ENCODE measurements at places on chromosomes 11 and 22.

DNA sequence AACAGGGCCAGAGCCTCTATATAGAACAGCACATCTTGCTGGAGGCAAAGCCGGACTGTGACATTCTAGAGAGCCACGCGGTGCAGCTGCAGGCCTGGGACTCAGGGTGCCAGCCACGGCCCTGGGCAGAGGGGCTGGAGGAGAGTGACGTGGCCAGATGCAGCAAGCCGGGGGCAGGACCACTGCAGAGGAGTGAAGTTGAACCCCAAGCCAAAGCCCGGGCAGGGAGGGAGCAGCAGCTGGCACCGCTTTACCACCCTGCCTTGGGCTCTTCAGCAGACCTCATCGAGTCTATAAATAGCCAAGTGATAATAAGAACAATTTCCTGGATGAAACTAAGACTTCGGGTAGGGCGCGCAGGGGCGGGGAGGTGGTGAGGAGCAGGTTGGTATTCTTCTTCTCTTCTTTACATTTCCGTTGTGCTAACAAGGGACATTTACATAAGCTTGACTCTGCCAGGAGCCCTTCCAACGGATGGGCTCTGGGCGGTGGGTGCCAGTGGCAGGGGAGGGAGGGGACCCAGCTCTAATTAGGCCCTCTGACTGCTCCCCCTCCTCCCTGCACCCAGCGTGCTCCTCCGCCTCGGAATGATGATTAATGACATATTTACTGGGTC lies 110.2 kb downstream of the ST3GAL4 start:
- no peak for DNase-seq

DNA sequence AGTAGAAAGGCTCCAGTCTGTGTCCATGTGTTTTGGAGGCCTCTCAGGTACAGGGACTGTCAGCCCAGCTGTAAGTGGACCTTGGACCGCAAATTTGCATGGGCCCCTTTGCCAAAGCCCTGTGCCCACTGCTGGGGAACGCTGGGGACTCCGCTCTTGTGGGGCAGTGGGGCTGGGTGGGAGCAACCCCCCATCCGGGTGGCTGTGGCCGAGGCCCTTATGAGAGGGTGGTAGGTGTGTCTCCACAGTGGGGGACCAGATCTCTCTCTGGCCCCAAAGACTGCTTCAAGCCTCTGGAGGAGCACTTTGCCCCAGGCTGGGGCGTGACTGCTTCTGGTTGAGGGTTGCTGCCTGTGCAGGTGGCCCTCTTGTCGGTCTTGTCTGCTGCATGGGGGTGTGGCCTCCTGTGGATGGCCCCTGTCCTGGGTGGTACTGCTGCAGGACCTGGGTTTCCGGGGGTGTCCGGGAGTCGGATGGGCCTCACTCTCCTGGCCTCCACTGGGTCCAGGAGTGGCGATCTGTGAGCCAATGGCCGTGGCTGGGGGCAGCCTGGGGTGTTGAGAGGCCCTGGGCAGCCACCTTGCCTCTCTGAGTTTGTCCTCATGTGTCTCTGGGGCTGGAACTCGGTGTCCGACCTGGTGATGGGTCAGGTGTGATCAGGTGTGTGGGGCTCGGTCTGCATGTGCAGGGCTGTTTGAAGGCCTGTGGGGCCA lies 15.9 kb downstream of the KCNQ1 start:
- DNase-seq = no peak

GRCh38 chr11:72002841-72003775 lies 4.4 kb downstream of the IL18BP start:
- no peak for DNase-seq

DNA sequence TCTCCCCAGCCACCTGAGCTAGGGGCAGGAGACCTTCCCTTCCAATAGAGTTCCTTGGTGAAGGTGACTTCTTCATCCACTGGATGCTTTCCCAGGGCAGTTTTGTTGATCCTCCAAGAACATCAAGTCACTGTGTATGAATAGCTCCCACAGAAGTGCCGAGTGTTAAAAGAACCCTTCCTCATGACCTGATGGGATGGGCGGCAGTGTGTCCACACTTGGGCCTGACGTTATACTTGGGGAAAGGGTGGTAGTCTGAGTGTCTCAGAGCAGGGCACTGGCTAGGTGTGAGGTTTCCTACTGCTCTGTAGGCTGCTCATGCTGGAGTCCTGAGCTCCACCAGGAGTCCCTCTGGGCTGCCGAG lies 7.6 kb upstream of the LYVE1 start:
- no peak for DNase-seq

DNA sequence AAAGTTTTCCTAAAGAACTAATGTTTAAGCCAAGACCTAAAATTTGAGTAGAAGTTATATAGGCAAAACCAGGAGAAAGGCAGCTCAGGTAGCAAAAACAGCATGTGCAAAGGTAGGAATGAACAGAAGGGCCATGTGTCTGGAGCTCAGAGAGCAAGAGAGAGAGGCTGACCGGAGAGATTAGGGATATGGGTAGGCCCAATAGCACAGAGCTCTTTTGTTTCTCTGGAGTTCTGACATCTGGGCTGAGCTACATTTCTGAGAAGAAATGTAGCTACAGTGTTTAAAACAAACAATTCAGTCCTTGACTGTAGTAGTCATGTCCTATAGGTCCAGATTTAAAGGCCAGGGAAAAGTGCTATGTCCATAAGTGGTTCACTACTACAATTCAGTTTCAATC lies 4.5 kb downstream of the C11orf97 start:
- no peak for DNase-seq

DNA sequence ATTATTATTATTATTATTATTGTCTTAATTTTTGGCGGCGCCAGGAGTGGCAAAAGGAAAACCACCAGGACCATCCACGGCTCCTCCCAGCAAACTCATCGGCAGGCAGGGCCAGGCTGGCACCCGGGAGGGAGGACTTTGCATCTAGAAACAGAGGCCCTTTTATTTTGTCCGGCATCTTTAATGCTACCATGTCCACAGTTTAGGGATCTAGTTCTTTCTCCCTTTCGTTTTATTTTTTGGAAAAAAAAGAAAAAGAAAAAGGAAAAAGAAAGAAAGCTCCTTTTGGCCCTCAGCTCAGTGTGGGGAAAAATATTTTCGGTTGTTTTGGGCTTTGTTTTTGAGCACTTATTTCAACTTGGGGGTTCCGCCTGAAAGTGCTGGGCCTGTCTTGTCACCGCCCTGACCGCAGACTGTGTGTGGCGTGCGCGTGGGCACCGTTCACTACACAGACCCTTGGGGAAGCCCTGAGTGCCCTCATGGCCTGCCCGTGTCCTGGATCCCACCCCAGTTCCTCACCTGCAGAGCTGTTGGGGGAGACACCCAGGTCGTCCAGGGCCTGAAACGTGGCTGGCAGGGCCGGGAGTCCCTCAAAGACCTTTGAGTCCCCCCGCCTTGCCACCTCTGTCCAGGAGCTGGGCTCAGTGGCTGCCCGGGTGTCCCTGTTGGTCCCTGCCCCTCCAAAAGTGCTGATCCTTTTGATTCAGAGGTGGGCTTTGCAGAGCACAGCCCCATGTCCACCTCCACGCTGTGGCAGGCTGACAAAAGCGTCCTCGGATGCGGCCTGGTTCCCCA lies 69.1 kb upstream of the PPARA start:
- DNase-seq = no peak

GRCh38 chr11:18721561-18722292 lies 4.3 kb downstream of the IGSF22 start:
- no peak for DNase-seq

DNA sequence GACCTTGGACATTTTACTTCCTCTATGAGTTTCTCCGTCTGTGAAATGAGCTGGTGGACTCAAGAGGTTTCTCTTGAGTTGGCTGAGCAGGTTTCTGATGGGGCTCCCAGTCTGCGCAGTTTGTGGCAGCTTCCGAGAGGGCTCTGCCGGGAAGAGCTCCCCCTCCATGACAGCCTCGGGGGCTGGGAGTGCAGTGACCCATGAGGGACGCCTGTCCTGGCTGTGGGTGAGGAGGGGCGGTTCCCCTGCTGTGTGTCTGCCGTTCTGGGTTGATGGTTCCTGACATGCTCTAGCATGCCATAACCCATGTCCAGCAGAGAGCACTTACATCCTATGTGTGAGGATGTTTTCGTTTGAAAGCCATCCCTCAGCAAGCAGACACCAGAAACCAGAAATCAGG lies 14.8 kb downstream of the CSF2RB start:
- no peak for DNase-seq

DNA sequence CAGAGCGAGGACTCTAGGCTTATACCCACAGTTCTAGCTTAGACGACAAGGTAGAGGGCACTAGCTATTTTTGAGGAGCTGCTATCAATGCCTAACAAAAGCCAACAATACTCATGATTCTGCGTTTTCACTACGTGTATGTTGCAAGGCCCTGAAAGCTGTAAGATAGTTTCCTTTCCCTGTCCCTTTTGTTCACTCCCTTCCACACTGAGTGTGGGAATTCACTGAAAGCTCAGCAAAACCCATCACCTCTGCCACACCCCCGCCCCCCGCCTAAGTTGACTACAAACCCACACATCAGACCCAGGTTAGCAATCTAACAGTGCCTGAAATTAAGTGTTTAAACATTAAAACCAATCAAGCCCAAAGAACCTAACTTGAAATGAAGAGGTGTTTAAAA lies 6.2 kb upstream of the LDLRAD3 start:
- no peak for DNase-seq

- no peak for DNase-seq
Measured at GRCh38 chr22:35103761-35104160, 37.8 kb downstream of the ISX start.

- DNase-seq = no peak
Measured at GRCh38 chr11:121589946-121590537, 137.3 kb upstream of the SORL1-AS1 start.

DNA sequence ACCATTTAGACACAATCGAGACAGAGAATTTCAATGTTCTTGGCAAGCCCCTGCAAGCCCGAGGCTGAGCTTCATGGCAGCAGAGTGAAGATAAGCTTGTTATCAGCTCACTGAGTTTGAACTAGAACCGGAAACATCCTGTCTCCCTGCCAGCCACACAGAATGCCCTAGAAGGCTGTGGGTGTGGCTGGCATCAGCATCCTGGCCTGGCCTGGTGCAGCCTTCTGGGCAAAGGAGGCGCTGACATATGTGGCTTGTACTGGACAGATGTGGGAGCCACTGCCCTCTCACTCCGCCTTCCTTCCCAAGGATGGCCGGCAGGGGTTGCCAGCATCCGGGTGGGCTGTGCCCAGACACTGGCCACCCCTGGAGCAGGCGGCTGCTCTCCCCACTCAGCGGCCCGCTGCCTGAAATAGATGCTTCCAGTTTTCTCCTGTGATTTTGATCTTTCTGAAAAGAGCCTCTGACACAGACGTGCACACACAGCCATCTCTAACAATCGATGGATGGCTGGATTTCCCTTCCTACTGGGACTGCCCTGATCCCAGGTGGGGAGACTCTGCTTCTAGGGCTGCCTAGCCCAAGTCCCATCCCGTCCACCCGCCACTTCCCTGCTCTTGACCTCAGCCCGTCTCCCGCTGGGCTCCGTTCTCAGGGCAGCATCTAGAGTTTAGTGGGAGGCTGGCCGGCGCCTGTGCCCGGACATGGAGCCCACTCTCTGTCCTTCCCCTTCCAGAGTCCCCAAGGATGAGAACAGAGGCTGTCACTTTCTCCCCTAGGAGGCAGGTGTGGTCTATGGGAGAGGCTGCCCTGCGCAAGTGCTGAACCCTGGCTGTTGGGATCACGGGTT lies 149.7 kb downstream of the CTTN start:
- DNase-seq = no peak

- no peak for DNase-seq
Measured at GRCh38 chr22:41873391-41873790, 40.5 kb downstream of the SREBF2 start.

GRCh38 chr11:65355776-65356393 lies 1.3 kb downstream of the TIGD3 start:
- no peak for DNase-seq

GRCh38 chr11:18314784-18315523 lies 7.0 kb downstream of the HPS5 start:
- DNase-seq = no peak

All from stimulated activated CD8-positive, alpha-beta memory T cell treated with anti-CD3 and anti-CD28 coated beads, Interleukin-4, amount 100 ng/mL, for 24 hours (primary cell).